ENCODE measurements at places on chromosomes 6 and 20.

DNA sequence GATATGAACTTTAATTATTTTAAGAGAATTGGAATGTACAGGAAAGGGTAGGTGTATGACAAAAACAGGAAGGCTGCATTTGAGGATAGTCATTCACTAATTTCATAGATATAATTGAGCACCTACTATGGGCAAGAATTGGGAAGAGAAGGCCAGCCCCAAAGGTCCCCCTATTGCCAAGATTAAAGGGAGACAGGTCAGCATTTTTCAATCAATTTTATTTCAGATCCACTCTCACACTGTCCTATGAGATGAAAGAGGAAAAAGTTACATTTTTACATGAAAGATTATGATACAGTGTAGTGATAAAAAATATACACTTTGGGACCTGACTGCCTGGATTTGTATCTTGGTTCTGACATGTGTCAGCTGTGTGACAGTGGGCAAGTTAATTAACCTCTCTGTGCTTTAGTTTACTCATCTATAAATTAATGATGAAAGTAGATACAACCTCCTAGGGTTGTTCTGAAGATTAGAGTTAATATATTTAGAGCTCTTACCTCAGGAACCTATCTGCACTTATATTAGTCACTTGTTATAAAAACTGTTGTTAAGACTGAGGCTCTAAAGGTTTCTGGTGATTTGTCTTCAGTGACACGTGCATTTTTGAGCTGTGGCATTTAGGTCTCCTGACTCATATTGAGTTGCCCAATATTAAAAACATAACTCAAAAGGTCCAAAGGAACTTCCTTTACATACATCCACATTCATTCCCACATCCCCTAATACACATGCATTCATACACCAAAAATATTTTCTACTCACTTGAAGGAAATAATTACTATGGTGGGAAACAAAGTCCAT lies 45.7 kb downstream of the SCGN start:
- no peak for DNase-seq

GRCh38 chr20:31535298-31535697 lies 21.1 kb downstream of the HM13 start:
- DNase-seq = no peak

GRCh38 chr6:44925100-44925739 lies 402.9 kb upstream of the RUNX2 start:
- DNase-seq = peak; percentile 68

GRCh38 chr20:10654250-10654610 lies 19.6 kb downstream of the JAG1 start:
- DNase-seq = no peak

- no peak for DNase-seq
These were observed 132.6 kb downstream of the LCA5 start for GRCh38 chr6:79404677-79405076.

- DNase-seq = no peak
These were observed 142.8 kb downstream of the DLL1 start for GRCh38 chr6:170147832-170148708.

All from brain microvascular endothelial cell (primary cell).